ENCODE measurements at places on chromosomes 11 and 22. TPM values are rescaled to one million over a fixed set of nuclear protein-coding genes. Genes with fewer than 3 reads are reported as not detected.
A peak's percentile ranks its signal among the peaks of the same experiment; 100 is the strongest.

TSPAN18 gene
- total RNA-seq: 0.49 TPM

EPS8L2 gene
- 49.2 TPM for total RNA-seq

MS4A1 gene
- total RNA-seq: not detected

PLEKHA7 gene
- total RNA-seq: 0.09 TPM

DNA sequence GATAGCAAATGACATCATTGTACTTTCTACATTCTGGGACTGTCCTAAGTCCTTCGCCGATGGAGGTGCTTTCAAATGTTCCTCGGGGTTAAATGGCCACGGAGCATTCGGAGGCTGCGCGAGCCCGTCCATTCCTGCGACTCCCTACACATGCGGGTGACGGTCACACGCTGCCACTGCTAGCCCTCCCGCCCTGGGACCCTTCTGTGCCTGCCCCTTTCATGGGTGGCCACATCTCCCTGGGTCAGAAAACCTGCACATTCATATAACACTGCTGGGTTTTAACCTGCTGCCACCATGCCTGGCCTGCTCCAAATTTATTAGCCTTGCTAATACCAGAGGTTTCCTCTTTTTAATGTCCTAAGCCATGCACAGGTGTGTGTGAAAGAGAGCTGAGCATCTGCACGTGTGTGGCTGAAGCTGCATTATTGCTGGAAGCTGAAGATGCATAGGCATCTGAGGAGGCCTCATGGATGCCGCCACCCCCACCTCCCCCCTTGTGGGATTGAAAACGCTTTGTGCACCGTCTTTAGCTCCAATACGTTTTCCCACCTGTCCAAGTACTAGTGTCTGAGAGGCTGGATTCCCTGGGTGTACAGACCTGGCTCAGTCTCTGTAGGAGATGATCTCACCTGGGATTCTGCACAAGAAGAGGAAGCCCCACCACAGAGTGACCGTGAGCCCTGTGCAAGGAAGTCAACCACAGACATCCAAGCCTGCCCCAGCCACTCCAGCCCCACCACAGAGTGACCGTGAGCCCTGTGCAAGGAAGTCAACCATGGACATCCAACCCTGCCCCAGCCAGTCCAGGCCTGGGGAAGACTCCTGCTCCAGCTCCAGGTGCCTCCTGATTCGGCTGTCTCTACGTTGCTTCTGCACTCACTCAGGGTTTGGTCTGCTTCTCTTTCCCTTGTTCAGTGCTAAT is 626.4 kb downstream of the BRD1 start:
- no peak for DNase-seq

DNA sequence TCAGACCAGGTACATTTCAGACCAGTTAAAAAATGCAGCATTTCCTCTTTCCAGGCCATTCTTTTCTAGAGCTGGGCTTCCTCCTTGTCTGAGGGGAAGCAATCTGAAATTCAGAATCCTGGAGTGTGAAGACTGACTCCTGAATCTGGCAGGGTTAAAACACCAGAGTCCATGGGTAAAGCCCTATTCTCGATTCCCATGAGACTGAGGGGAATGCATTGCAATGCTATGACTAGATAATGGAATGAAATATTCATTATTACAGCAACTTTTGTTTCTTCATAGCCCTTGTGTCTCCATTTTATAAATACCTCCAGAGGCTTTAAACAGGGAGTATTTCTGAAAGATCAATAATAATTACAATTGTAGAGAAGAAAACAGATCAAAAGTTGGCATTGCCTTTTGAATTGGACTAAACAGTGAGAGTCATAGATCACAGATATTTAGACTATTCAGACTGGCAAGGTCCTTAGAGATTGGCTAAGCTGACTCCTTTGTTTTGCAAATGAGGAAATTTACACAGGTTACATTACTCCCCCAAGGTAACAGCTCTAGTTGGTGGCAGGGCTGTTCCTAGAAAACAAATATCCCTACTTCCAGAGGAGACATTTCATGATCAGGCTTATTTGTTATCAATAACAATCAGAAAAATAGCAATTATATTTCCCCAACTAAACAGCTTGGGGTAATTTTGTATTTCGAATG is 632.6 kb upstream of the KIRREL3 start:
- DNase-seq: peak; percentile 16

GRCh38 chr11:9529334-9529650 is 44.2 kb upstream of the WEE1 start:
- DNase-seq: peak; percentile 56

- no peak for DNase-seq
Measured at GRCh38 chr22:20037419-20037818, 16.5 kb downstream of the TANGO2 start.

DNA sequence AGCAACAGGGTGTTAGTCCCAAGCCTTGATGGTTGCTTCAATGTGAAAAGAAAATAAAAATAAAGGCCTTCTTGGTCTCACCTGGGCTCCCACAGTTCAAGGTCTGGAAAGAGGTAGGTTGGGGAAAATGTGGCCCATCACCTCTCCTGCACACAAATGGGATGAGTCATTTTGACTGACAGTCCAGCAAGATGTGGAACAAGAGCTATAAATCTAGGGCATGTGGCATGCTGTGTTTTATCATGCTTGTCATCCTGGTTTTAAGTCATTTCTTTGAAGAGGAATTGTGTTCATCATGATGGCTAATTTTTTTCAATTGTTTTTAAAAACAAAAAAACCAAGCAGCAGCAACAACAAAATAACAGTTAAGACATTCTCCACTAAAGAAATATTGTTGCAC is 503.7 kb downstream of the NTM start:
- DNase-seq: no peak

GRCh38 chr11:68839911-68840641 is 1.6 kb downstream of the CPT1A start:
- DNase-seq: peak; percentile 42

DNA sequence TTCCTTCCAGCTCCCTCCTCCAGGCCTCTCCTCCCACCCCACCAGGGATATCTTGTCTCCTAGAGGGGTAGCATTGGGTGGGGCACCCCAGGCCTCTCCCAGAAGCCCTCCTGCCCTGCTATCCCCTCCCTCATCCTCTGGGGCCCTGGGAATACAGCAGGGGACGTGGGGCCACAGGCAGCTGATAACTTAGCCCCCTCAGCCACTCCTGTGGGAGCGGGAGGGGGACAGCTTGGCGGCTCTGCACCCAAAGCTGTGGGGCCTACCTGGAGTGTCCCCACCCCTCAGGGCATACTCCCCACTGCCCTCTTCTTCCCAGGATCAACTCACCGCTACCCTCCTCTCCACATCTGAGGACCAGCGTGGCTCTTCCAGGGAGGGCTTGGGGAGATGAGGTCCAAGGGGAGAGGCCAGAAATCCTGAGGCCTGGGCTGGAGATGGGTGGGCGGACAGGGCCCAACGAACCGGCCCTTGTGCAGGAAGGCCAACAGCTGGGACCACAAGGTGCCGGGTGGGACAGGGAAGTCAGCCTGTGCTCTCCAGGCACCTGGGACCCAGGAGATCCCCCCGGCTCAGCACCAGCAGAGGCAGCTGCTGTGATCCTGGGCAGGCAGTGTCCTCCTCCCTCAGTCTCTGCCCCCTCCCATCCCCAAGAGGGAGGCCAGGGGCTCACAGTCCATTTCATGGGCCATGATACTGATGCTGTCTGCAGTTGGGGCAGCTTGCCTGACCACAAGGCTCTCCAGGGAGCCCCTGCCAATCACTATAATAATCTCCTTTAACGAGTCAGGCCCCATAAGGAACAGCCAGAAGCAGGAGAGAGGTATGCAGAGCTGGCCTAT is 23.2 kb downstream of the NEAT1 start:
- peak; percentile 41 for DNase-seq

GRCh38 chr22:35928285-35928798 is 100.3 kb downstream of the RBFOX2 start:
- DNase-seq: no peak

Data from fibroblast of the aortic adventitia (primary cell).